Suprapubic skin (tissue), 4 donors: ENCODE measurements at places on chromosomes 6 and 20. TPM values are rescaled to one million over a fixed set of nuclear protein-coding genes. Genes with fewer than 3 reads are reported as not detected.

GRCh38 chr6:139591075-139591865 is 216.8 kb upstream of the CITED2 start:
- no peak for DNase-seq

EPHA7 gene
- total RNA-seq, result 0.60 TPM

SLC35B2 gene
- 26.2 TPM for total RNA-seq

GPR6 gene
- total RNA-seq, result not detected

- no peak for DNase-seq
These were observed 42.1 kb upstream of the BTN3A2 start for GRCh38 chr6:26322645-26323482.

DNA sequence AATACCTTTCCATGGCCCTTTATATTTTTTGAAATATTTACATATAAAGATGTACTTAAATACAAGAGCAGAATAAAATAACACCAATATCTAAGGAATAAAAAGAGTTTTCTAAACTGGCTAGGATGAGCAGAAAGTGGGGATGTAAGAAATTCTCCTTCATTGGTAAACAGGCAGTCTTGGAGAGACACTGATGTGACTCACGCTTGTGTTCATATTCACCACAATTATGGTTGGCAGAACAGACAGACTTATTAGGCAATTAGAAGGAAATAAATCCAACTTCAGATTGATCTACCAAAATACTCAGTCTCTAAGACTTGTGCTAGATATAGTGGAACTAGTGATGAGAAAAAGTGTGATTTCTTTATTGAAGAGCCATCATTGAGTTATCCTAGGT is 463.7 kb downstream of the CDC5L start:
- DNase-seq, result no peak

- DNase-seq, result no peak
These were observed 8.2 kb downstream of the SLC17A2 start for GRCh38 chr6:25922301-25922700.

GRCh38 chr6:165605901-165606739 is 56.9 kb downstream of the PDE10A start:
- no peak for DNase-seq

DNA sequence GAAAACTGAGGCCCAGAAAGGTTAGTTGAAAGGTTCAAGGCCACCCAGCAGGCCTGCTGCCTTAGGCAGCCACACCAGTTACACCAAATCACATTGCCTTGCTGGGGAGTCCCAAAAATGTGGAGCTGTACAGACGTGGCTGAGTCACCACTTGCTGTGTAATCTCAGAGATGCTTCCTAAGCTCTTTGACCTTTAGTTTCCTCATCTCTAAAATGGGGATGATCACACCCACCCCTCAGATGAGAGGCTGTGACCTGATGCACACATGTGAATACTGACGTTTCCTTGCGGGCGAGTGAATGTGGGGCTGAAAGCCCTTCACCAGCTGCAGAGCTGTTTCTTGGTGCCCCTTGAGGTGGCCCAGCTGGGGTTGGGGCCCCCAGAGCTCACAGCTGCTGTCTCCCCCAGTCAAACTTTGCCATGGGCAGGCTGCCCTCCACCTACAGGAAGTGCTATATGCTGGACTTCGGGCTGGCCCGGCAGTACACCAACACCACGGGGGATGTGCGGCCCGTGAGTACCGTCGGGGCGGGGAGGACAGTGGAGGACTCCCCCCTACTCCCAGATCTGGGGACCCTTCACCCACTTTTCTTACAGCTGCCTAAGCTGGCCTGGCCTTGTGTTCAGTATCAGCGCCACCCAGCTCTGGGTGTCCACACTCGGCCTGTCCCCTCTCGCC is 11.0 kb downstream of the TTBK1 start:
- no peak for DNase-seq

DNA sequence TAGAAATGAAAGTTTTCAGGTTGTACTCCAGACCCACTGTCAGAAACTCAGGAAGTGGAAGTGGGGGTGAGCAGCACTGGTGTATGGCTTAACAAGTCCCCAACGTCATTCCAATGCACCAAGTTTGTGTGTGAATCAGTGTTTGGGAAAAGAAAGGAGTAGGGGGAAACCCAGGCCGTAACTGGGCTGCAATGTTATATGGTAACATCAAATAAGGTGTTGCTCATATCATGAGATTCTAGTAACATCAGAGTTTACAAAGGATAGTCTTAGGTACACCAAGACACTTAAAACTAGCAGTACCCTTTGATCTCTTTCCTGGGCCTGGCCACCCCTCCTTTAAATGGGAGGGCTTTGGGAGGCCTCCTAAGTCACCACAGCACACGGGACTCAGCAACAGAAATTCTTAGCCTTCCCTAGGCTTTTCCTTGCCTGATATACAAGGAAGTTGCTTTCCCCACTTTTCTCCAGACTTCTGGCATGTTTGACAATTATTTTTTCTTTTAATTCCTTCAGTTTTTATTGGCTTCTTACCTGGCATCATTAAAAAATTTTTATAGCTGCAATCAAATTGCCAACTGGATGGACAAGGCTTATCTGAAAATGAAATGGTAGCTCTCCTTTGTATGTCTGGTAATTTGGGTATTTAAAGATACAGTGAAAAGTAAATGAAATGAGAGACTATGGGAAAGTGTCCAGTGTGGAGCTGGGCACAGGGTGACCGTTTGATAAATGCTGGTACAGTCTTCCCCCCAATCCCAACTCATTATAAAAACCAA is 15.1 kb downstream of the E2F3 start:
- DNase-seq, result no peak

DNA sequence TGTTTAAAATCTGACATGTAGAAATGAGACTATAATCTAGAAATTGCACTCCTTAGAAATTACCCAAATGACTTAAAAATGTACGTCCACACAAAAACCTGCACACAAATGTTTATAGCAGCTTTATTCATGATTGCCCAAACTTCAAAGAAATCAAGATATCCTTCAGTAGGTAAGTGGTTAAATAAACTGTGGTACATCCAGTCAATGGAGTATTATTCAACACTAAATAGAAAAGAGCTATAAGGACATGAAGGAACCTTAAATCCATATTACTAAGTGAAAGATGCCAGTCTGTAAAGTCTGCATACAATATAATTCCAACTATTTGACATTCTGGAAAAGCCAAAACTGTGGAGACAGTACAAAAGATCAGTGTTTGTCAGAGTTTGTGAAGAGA is 513.4 kb downstream of the PKHD1 start:
- no peak for DNase-seq

DNA sequence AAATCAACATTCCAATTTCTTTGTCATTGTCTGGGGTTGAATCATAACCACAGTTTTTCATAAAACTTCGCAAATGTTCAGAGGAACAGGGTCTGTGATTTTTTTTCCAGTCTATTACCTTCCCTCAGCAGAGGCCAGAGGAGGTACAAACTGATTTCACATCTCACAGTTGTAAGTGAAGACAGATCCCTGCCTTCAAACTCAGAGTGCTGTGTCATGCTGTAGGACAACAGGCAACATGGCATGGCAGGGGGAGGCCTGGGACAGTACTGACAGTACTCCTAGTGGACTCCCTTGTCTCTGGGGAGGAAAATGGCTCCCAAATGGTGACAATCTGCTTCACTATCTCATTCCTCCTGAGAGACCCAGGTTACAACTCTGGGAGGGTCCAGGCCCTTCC is 308.6 kb downstream of the CDC5L start:
- DNase-seq, result no peak

IER3 gene
- total RNA-seq, result 56.7 TPM
